ENCODE measurements at places on chromosomes 12 and 14.

- no peak for DNase-seq
Measured at GRCh38 chr12:106897082-106897481, 58.6 kb upstream of the TMEM263 start.

- no peak for DNase-seq
Measured at GRCh38 chr12:59357811-59358210, 238.0 kb upstream of the SLC16A7 start.

- no peak for DNase-seq
Measured at GRCh38 chr12:11694528-11694927, 45.1 kb downstream of the ETV6 start.

- no peak for DNase-seq
Measured at GRCh38 chr14:24339284-24340151, at the start of gene RIPK3. Gene RIPK3, minus strand, starts transcription at chr14:24339991. Its CDS starts 165 bp downstream, at chr14:24339826.

DNA sequence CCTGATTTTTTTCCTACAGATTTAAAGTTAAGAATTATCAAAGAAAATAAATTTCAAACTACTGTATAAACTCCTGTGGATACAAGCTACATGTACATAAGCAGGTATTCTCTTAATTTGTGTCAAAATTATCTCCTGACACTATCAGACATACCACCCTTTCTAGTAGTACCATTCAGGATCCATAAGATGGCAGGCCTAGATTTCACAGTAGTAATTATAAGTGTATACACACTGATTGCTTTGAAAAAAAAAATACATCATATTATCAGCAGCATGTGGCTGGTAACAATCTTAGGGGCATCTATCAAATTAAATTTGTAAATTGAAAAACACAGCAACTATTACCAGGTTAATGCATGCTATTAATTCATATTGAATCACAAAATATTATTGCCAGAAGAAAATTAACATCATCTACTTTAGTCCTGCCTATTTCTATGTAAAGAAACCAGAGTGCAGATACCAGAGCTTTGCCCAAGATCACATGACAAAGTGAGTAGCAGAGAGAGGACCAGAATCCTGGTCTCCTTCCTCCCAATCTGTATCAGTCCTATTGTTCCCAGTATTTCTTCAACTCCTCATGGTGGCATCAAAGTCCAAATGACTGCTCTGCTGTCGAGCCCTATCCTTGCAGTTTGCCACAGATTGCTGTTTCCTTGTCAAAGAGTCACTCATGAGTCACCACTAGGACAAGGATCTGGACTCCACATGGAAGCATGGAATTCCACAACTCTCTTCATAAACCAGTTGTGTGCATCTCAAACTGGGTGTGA, 27.7 kb upstream of the CALM1 start:
- DNase-seq = peak; percentile 2

- DNase-seq = no peak
Measured at GRCh38 chr14:74863274-74863673, 12.7 kb downstream of the PROX2 start.

GRCh38 chr14:49908433-49908782, 15.5 kb downstream of the ARF6 start:
- DNase-seq = no peak

DNA sequence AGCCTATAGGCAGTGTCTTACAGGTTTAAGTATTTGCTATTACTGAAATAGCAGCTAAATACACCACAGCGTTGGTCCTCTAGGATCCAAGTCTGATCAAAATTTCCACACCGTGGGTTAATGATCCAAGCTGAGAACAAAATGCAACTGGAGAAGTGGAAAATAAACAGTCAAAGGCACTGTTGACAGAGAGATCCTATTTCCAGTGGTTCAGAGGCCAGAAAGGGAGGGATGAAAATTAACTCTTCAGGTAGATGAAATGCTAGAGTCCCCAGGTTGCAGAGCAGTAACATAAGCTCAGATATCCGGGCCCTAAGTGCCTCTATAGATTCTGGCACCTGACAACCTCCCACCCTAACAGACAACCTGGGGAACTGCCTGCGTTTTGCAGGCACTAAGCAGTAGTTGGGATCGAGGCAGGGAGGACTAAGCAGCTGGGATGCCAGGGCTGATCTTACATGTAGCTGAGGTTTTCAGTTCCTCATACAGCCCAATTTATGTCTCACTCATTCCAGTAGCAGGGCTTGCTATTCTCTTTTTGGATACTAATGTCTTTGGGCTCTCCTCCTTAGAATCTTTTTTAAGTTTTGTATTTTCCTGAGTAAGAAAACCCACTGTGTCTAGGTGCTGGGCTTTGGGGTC, 42.7 kb upstream of the CRACR2A start:
- no peak for DNase-seq

DNA sequence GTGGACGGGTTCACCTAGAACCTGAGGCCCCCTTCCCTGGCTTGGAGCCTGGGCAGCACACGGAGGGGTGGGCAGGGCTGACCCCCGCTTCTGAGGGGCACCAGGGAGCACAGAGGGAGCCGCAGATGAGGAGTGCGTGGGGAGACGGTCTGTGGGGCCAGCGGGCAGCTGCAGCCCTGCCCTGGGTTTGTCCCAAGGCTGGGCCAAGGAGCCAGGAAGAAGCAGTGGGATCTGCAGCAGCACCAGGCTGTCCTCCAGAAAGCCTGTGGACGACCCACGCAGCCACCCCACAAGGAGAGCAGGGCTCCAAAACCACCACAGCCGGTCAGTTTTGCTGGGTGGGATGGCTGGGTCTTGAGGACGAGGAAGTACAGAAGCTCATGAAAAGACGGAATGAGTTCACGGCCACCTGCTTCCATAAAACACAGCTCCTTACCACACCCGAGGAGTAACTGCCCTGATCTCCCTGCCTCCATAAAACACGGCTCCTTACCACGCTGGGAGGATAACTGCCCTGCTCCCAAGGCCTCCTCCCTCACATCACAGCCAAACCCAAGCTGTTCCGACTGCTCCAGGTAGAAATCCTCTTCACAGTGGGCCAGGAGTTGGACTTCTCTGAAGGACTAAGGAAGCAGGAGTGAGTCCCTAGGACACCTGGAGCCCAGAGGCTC, 9.9 kb upstream of the GOLGA3 start:
- DNase-seq = no peak
